ENCODE measurements at places on chromosomes 3 and 15. TPM values are rescaled to one million over a fixed set of nuclear protein-coding genes. Genes with fewer than 3 reads are reported as not detected.

DNA sequence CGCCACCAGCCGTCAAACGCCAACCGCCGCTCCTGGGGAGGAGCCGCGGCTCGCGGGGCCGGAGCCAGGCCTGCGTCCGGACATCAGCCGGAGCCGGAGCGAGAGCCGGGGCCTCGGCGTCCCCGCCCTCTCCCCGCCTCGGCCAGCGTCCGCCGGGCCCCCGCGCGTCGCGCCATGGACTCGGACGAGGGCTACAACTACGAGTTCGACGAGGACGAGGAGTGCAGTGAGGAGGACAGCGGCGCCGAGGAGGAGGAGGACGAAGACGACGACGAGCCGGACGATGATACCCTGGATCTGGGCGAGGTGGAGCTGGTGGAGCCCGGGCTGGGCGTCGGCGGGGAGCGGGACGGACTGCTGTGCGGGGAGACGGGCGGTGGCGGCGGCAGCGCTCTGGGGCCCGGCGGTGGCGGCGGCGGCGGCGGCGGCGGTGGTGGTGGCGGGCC lies 359 bp downstream of the ARIH1 start:
- DNase-seq: no peak

DNA sequence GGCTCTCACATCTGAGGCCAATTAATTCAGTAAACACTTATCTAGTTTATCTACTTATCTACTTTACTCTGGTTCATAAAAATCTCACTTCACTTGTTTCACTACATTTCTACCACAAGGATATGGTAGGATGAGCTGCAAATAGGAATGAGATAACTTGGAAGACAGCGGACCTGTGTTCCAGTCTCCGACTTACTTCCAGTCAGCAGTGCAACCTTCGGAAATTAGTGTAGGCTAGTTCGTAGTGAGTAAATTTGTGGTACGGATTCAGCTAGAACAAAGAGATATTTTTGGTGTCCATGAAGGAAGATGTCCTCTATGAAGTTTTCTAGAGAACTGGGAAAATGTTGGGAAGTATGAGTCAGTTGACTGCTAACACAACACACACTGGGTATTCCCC lies 66.3 kb downstream of the TPRG1 start:
- DNase-seq: peak; percentile 8

DNA sequence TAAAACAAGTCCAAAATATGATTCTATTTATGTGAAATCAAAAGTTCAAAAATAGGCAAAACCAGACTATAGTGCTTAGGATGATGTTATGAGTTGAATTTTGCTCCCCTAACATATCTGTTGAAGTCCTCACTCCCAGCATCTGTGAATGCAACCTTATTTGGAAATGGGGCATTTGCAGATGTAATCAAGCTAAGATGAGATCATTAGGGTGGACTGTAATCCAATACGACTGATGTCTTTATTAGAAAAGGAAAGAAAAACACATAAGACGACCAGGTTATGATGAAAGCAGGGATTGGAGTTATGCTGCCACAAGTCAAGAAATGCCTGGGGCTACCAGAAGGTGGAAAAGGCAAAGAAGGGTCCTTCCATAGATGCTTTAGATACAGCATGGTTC lies 110.5 kb upstream of the CCDC39 start:
- DNase-seq: no peak

- DNase-seq: peak; percentile 87
Measured at GRCh38 chr3:149625795-149626194, 32.0 kb downstream of the WWTR1 start.

DNA sequence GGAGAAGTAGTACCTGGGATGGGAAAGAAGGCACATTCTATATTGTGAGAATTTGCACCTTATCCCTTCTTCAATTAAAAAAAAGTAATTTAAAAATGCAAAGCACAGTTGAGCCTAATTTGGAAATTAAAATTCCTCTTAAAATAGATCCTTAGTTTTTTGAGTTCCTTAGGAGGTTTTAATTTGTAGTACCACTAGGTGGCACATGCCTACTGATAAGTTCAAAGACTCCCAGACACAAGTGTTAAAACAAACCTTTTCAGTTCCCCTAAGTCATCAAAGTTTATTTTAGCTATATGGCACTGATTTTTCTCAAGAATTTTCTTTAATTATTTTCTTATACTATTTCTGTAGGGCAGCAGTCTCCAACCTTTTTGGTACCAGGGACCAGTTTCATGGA lies 127.6 kb upstream of the AZI2 start:
- DNase-seq: peak; percentile 46

GRCh38 chr3:53168175-53168923 lies 7.3 kb downstream of the PRKCD start:
- DNase-seq: no peak

- no peak for DNase-seq
Measured at GRCh38 chr3:43221076-43221475, 65.3 kb upstream of the SNRK start.

The C3orf52 gene
- 9.4 TPM for total RNA-seq

The XPC gene
- total RNA-seq: 28.4 TPM

The SPRED1 gene
- 9.1 TPM for total RNA-seq
